ENCODE measurements at places on chromosomes 6 and 20.
A peak's percentile ranks its signal among the peaks of the same experiment; 100 is the strongest.

GRCh38 chr20:17898548-17898994, 70.0 kb downstream of the SNX5 start:
- DNase-seq, result peak; percentile 66

GRCh38 chr20:57461726-57462125, 63.2 kb downstream of the CTCFL start:
- no peak for DNase-seq

DNA sequence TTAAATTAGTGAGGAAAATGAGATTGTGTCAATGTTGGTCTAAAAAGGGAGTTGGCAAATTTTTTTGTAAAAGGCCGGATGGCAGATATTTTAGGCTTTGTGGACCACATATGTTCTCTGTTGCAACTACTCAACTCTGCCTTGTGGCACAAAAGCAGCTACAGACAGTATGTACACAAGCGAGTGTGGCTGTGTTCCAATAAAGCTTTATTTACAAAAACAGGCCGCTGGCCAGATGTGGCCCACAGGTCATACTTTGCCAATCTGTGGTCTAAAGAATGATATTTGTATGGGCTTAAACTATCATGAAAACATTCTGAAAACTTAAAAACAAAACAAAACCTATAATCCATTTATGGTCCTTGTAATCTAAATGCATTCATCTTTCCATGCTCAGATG, 228.3 kb downstream of the CLIC5 start:
- DNase-seq, result no peak

DNA sequence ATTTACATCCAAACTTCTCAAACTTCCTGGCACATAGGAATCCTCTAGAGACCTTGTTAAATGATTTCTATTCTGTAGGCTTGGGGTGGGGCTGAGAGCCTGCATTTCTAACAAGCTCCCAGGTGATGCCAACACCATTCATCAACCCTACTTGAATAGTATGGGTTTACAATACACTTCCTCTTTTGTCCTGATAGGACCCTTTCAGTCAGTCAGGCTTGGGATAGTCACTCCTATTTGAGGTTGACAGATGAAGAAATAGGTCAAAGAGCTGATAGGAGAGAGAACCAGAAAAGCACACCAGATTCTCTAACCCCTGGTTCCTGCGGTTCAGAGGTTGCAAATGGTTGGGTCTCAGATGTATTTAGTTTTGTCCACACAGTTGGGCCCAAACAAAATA, 273.4 kb downstream of the TSHZ2 start:
- no peak for DNase-seq

All from fibroblast of skin of abdomen (primary cell).